ENCODE measurements at places on chromosomes 7 and 10.

DNA sequence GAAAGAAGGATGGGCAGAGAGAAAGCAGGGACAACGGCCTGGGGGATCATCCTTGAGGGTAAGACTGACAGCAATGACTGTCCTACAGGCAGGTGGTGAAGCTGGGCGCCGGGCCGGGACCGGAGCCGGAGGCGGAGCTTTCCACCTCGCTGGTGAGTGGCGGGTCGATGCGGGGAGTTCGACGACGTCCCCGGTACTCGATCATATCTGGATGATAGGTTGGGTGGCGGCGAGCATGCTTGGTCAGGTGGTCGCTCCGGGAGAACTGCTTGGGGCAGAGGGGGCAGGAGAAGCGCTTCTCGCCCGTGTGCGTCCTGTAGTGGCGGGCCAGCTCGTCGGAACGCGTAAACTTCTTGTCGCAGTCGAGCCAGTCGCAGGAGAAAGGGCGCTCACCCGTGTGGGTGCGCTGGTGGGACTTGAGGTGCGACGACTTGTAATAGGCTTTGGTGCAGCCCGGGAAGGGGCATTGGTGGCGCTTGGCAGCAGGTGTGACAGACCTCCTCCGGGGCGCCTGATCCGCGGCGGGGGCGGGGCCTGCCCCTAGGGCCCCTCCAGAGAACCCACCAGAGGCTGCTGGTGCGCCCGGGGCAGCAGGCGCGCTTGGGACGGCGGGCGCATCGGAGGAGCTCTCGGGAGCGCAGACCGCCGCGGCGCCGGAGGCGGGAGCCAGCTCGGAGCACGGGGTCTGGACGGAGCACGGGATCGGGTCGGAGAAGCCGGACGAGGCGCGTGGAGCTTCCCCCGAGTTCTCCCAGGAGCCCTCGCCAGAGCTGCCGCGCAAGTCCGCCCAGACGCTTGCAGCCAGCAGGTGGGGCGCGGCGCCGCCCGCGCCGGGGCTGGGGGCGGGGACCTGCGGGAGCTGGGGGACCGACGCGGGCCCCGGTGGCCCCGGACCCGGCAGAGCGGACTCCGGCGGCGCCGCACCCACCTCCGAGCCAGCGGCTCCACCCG lies 752 bp downstream of the KLF14 start:
- DNase-seq = no peak

GRCh38 chr7:78226059-78226719 lies 427.6 kb downstream of the PHTF2 start:
- no peak for DNase-seq

GRCh38 chr10:114566064-114566463 lies 92.0 kb downstream of the ABLIM1 start:
- DNase-seq = no peak

GRCh38 chr10:72170263-72170662 lies 45.5 kb upstream of the ANAPC16 start:
- DNase-seq = no peak

DNA sequence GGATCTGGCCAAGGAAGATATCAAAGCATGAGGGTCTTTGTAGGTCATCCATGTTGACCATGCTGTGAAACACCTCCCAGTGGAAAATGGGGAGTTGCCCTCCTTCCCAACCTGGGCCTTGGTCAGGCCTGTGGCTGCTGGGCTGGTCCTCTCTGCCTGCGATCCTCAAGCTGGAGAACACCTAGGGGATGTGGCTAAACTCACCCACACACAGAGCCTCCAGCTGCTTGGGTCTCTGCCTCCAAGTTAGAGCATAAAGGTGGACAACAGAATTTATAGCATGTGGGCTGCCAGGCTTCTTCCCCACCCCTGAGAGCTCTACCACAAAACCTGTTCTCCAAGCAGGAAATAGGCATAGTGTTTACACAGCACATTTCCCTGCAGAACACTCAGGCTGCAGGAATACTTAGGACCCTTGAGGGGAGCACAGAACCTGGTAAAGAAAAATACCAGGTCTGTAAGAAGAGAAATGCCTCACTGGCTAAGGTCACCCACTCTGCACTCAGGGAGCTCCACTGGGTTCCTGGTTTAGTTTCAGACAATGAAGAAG lies at the start of gene SFTPA2:
SFTPA2 (minus strand) TSS at position 248 of the 550 bp plus-strand sequence. CDS start 924 bp downstream, outside the sequence.
- DNase-seq = no peak

DNA sequence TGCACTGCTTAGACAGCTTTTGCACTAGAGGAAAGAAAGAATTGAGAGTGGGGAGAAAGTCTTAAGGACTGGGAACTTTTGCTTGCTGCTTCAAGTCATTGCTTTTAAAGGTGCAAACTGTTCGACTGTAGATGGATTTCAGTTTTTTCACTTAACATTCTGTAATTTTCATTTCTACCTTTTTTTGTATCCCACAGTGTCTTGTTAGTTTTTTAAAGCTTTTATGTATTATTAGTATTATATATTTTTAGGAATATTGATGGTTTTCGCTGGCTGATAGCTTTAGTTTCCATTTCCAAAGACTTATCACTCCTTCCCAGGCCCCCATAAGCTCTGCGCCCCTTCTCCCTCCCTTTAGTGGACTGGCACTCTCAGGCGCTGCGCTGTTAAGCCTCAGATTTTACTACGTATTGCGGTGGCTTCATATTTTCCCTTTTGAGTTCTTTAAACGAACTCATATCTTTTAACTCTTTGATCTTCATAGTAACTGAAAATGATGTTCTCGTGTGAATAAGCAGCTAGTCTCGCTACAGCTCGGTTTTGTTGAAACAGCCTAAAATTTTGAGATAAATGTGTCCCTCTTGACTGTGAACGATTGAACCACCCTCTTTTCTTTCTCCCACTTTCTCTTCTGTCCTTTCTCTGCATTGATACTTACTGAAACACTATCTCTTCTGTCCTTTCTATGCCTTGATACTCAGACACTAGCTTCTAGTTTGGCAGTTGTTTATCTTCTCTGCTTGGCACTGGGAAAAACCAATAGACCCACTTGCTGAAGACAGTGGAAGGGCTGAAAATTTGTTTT lies 2.5 kb upstream of the ETV1 start:
- DNase-seq = no peak

- DNase-seq = no peak
These were observed 224.4 kb downstream of the MAD1L1 start for GRCh38 chr7:2008101-2008935.

GRCh38 chr10:112229096-112229495 lies 45.5 kb upstream of the GPAM start:
- no peak for DNase-seq

DNA sequence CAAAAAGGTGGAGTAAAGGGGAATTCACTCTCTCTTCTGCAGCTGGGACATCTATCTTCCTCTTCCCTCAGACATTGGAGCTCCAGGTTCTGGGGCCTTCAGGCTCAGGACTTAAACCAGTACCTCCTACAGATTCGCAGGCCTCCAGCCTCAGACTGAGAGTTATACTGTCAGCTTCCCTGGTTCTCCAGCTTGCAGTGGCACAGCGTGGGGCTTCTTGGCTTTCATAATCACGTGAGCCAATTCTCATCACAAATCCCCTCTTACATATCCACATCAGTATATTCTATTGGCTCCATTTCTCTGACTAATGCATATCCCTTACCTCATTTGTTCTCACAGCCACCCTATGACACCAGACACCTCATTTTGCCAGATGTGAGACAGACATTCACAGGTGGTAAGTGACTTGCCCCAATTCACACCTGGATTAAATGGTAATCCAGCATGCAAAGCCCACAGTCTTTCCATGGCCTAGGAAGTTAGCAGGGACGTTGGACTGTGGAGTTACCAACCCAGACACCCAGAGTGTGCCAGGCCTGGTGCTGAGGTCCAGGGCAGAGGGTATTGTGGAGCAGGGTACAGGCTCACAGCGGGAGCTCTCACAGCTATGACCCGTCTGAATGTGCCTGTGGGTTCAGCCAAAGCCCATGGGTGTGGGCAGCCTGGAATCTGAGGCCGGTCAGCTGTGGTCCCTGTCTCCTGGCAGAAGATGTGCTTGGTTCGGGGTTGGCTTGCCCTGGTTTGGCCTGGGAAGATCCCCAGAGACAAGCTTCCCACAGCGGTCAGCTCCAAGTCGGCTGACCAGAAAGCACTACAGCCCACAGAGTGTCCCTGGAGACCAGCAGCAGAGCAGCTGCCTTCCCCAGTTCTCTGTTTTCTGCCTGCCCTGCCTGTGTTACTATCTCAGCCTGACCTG lies 18.4 kb upstream of the ZCCHC24 start:
- no peak for DNase-seq

DNA sequence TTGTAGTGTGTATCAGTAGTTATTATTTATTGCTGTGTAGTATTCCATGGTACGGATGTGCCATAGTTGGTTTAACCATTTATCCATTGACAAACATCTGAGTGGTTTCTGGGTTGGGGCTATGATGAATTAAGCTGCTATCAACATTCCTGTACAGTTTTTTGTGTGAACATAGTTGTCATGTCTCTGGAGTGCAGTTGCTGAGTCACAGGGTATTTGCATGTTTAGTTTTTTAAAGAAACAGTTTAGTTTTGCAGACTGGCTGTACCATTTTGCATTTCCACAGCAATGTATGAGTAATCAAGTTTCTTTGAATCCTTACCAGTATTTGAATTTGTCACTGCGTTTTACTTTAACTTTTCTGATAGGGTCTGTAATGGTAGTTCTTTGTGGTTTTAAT lies 516.7 kb upstream of the CELF2 start:
- no peak for DNase-seq

- DNase-seq = no peak
These were observed 59.4 kb downstream of the MTPN start for GRCh38 chr7:135917721-135918120.

- DNase-seq = no peak
These were observed 165.0 kb upstream of the HDAC9 start for GRCh38 chr7:18330548-18330947.

GRCh38 chr7:85000735-85001350 lies 186.0 kb downstream of the SEMA3D start:
- no peak for DNase-seq

DNA sequence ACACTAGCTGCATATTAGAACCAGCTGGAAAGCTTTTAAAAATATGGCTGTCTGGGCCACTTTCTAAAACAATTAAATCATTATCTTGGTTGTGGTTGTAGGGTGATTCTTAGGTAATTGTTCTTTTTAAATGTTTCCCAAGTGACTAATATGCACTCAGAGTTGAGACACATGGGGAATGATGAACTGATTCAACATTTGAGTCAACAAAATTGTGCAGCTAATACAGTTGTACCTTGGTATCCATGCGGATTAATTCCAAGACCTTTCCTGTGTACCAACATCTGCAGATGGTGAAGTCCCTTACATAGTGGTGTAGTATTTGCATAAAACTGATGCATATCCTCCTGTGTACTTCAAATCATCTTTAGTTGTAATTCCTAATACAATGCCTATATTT lies 242.2 kb downstream of the ATRNL1 start:
- no peak for DNase-seq

GRCh38 chr10:28179006-28179742 lies 123.7 kb downstream of the MPP7 start:
- DNase-seq = no peak

GRCh38 chr10:498760-499435 lies 190.6 kb downstream of the DIP2C start:
- DNase-seq = no peak

GRCh38 chr7:90655566-90655965 lies 59.4 kb downstream of the CDK14 start:
- DNase-seq = no peak

- no peak for DNase-seq
These were observed 24.6 kb downstream of the VSIR start for GRCh38 chr10:71748671-71749191.

DNA sequence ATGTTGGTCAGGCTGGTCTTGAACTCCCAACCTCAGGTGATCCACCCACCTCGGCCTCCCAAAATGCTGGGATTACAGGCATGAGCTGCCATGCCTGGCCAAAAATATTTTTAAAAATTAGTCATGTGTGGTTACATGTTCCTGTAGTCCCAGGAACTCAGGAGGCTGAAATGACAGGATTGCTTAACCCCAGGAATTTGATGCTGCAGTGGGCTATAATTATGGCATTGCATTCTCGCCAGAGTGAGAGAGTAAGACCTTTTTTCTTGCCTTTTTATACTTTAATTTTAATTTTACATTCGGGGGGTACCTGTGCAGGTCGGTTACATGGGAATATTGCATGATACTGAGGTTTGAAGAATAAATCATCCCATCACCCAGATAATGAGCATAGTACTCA lies 86.6 kb upstream of the ZNF92 start:
- DNase-seq = no peak

GRCh38 chr10:29588629-29589421 lies 45.9 kb downstream of the SVIL start:
- DNase-seq = no peak

- no peak for DNase-seq
These were observed 378.6 kb downstream of the REEP3 start for GRCh38 chr10:63899673-63900300.

- no peak for DNase-seq
These were observed 245.0 kb upstream of the SORCS1 start for GRCh38 chr10:107409522-107409921.

GRCh38 chr7:14894826-14895225 lies 7.7 kb downstream of the DGKB start:
- no peak for DNase-seq

GRCh38 chr7:2760098-2760889 lies 72.3 kb downstream of the AMZ1 start:
- no peak for DNase-seq

DNA sequence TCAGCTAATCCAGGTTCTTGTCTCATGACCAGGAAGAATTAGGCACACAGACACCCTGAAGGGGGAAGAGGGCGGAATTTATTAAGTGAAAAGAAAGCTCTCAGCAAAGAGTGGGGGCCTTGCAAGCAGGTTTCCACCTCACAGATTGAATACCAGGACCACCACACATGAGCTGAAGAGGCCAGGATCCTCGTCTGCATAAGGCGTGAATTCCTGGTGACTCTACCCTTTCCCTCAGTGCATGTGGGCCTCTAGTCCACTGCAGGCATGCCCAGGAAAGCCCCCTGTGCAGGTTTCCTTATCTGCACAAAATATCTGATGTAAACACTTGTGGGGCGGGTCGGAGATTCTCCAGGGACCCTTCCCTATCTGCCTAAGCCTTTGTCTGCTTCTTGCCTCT lies 782.1 kb upstream of the LRRN3 start:
- no peak for DNase-seq

GRCh38 chr7:30175180-30175579 lies 40.4 kb downstream of the MTURN start:
- no peak for DNase-seq

All from cortex of kidney (tissue), 1 donor.